Mesothelial cell of epicardium (in vitro differentiated cells): ENCODE measurements at places on chromosomes 4 and X. TPM values are rescaled to one million over a fixed set of nuclear protein-coding genes. Genes with fewer than 3 reads are reported as not detected.
A peak's percentile ranks its signal among the peaks of the same experiment; 100 is the strongest.

GRCh38 chrX:149987613-149988012 lies 49.3 kb upstream of the EOLA2 start:
- DNase-seq = no peak

DNA sequence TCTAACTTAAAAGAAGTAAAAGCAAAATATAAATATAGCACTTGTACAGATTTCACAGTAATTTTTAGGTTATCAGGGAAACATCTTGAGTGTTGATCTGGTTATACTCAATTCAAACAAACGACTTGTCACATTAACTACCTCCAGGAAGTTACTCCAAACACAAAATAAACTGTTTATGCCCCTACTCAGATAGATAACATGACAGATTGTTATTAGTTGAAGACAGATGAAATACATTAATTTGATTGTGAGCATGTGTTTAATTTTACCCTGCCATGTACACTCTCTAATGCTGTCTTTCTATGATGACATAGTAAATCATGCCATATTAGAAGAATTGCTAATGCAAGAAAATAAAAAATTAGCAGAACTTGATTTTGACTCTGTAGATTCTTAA lies 88.0 kb downstream of the RAB28 start:
- DNase-seq = no peak

PHOX2B gene
- total RNA-seq = not detected in 3 replicates

DNA sequence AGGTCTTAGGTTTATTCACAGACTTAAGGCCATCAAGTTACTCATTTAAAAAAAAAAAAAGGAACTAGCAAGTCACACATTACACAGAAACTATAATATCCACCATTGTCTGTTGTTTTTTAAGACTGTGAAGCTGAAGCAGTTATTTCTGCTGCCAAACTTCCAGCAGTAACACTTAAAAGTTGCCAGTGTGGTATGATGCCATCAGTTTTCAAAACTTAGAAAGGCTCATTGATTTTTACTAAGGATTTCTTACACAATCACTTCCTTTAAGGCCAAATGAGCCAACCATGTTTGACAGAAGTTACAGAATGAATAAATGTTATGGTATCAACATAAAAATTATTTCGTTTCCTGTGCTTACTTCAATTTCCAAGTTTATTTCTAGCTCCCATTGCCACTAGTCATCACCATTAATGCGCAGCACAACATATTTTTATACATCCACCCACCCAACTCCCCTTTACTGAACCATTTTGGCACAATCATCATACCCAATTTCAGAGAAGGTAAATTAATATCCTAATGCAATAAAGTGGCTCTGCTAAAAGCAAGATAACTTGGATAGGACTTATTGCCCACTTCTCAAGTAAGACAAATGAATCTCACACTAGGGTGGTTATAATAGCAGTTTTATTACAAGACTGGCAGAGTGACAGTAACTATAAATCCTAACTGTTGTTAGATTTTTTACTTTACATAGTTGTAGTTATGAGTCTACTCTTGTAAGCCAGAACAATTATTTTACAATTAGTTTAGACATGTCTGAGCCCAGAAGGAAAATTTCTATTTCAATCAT lies 13.1 kb downstream of the PDGFC start:
- no peak for DNase-seq

CYBB gene
- total RNA-seq = 0.05 to 0.38 TPM (median 0.07 TPM) in 3 replicates

DNA sequence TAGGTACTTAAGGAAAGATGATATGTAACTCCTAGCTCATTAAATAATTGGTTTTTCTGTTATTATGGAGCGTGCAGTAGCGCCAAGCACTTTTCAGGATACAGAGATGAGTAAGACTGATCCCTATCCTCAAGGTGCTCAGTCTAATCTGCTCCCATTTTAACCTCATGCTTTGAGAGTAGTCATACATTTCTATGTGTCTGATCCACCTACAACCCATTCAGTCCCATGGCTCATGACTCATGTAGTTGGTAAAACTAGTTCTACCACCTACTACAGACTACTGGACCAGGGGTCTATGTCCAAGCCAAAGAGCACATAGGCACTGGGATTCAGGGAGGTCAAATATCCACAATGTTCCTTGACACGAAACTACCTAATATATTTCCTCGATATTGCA lies 60.8 kb downstream of the TMEM154 start:
- DNase-seq = no peak

- no peak for DNase-seq
Observed at GRCh38 chr4:81445196-81445595, 26.5 kb downstream of the RASGEF1B start.

TMSB15A gene
- total RNA-seq = 20.7 to 21.8 TPM (median 20.8 TPM) in 3 replicates

- DNase-seq = no peak
Observed at GRCh38 chrX:20459410-20460350, 193.0 kb upstream of the RPS6KA3 start.

TMEM47 gene
- 11.1 to 11.8 TPM (median 11.8 TPM) in 3 replicates for total RNA-seq

CTSO gene
- 7.6 TPM in 3 replicates for total RNA-seq

HDX gene
- 12.6 to 13.1 TPM (median 12.9 TPM) in 3 replicates for total RNA-seq

- no peak for DNase-seq
Observed at GRCh38 chr4:40258627-40259026, 61.8 kb downstream of the RHOH start.

- DNase-seq = no peak
Observed at GRCh38 chr4:169205075-169205743, 65.5 kb downstream of the SH3RF1 start.

- no peak for DNase-seq
Observed at GRCh38 chr4:9989918-9990635, 31.2 kb downstream of the SLC2A9 start.

SLC10A7 gene
- total RNA-seq = 13.3 to 15.9 TPM (median 15.5 TPM) in 3 replicates

CYTL1 gene
- 13.9 to 18.0 TPM (median 16.9 TPM) in 3 replicates for total RNA-seq

DNASE1L1 gene
- 18.5 to 19.4 TPM (median 18.6 TPM) in 3 replicates for total RNA-seq

DNA sequence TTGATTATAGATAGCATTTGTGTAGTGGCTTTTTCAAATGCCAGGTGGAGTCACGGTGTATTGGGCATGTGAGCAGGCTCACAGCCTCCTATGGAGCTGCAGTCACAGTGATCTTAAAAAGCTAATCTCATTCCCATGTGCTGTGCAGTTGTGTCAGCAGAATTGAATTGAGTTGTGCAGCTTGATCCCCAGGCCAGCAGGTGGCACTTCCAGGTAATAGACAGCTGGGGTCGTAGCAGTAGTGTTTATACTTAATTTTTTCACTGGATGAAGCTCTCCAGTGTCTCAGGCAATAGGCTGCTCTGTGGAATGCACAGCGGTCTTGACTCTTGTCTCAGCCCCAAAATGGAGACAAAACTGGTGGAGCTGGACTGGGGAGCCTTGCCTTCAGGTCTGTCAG lies 1028.1 kb downstream of the SH3BGRL start:
- DNase-seq = no peak

GRCh38 chr4:87088186-87088585 lies 132.2 kb downstream of the KLHL8 start:
- DNase-seq = no peak

GRCh38 chrX:46236411-46236810 lies 308.8 kb downstream of the ZNF674 start:
- DNase-seq = no peak

DNA sequence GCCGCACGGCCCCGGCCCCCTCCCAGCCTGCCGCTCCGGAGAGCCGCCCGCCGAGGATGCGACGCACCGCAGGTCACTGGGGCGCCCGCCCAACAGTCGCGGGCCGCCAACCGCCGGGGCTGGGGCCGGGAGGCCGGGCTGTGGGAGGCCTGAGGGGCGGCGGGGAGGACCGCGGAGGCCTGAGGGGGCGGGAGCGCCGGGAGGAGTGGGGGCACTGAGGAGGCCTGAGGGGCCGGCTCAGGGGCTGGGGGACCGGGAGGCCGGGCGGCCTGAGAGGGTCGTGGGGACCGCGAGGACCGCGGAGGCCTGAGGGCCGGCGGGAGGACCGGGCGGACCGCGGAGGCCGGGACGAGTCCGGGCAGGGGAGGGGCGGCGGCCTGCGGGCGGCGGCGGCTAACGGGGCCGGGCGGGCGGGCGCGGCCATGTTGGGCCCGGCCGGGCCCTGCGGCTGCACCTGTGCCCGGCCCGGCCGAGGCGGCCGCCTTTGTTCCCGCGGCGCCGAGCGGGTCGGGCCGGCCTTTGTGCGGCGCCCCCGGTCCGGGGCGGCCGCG lies 353 bp downstream of the NSD2 start:
- DNase-seq = peak; percentile 63

GRCh38 chrX:47991263-47992094 lies 12.3 kb downstream of the ZNF182 start:
- DNase-seq = no peak

VSIG4 gene
- not detected in 3 replicates for total RNA-seq

SLC16A2 gene
- total RNA-seq = 14.8 to 15.2 TPM (median 15.0 TPM) in 3 replicates

DNA sequence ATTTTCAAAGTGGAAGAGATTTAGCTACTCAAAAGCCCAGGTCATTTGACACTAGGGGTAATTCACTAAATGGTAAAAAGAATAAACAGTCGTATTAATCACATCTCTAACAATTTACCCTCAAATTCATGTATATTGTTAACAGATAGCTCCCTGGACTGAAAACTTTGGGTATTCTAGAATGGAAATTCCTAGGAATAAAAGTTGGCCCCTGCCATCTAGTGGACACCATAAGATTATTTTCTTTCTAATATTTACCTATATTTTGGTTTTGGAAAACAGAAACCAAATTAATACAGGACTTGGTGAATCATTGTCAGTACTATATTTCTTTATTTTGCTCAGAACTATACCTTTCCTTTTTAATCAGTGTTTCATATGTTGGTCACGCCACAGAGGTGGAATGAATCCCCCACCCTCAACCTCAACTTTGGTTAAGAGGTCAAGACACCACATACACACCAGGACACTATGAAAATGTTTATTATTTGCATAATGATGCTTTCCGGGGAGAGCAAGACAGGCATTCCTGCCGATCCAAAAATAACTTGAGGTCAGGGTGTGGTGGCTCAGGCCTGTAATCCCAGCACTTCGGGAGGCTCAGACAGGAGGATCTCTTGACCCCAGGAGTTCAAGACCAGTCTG lies 96.2 kb upstream of the APOOL start:
- DNase-seq = no peak

CTAG1B gene
- total RNA-seq = not detected in 3 replicates

GRCh38 chr4:174522183-174523024 lies at the start of gene HPGD:
Gene HPGD, minus strand, starts transcription at chr4:174522488. Its CDS starts 37 bp downstream, at chr4:174522451.
- peak; percentile 66 for DNase-seq

GABRB1 gene
- total RNA-seq = not detected in 3 replicates

NSUN7 gene
- 21.8 to 24.4 TPM (median 22.4 TPM) in 3 replicates for total RNA-seq

GRCh38 chr4:87838890-87839591 lies 6.3 kb downstream of the MEPE start:
- DNase-seq = no peak

AIFM1 gene
- 31.3 to 34.6 TPM (median 32.1 TPM) in 3 replicates for total RNA-seq

DNA sequence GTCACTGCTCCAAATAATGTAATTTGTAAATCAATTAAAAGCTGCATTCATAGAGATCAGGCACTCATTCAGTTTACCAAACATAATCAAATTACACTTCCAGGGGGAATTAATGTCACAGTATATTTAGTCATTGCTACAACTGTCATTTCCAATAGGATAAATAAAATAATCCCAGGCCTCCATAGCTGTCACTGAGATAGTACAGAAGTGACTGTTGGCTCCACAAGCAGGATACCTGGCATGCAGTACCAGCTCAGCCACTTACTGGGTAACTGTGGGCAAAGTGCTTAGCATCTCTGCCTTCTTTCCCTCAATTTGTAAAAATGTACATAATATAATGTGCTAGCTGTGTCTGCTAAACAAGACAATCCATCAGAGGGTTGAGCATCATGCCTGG lies 128.1 kb downstream of the CAMK2D start:
- DNase-seq = no peak

RHOXF2B gene
- not detected in 3 replicates for total RNA-seq

DNA sequence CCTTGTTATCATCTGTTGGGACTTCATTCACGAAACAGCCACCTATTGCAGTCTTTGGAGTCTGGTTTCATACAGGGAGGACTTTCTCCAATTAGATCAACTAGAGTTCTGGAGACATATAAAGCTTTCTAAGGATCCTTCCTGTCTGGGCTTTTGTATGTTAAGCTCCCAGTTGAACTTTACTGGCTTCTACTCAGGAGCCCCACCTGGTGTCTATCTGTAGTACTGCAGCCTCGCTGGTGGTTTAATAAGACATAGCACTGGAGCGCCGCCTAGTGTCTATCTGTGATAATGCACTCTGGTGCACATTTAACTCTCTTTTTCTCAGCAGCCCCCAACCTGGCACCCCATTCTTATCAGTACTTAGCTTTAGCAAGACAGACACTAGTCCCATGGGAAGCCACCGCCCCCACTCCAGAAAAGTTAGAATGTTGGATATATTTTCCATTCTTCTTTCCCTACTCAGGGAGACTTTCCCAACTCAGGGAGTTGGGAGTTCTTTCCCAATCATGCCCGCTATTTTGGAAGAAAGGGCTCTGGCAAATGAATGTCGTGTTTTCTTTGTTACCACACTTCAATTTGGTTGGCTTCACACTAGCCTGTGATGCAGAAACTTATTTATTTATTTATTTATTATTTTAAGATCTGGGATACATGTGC lies 36.9 kb upstream of the SYTL4 start:
- DNase-seq = peak; percentile 48

P2RY10 gene
- not detected in 3 replicates for total RNA-seq

CXCL3 gene
- 2.1 to 2.8 TPM (median 2.3 TPM) in 3 replicates for total RNA-seq

DNA sequence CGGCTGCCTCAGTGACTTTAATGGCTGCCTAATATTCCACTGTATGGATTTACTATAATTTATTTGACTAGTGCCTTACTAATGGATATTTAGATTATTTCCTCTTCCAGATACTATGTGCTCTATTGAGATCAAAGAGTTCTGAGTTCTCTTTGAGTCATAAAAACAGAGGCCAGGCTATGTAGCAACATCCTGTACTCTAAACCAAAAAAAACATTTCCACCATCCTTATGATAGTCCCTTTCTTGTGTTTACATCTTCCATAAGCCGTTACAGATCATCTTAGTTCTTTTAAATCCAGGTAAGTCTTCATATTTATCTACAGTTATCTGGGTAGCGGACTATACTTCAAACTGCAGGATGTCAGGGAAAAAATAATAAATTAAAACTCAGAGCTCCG lies 56.6 kb upstream of the TMEM184C start:
- DNase-seq = no peak

- DNase-seq = no peak
Observed at GRCh38 chrX:989959-990510, 222.4 kb downstream of the CRLF2 start.

RAB33B gene
- 9.2 to 10.4 TPM (median 9.8 TPM) in 3 replicates for total RNA-seq

NPNT gene
- 53.8 to 68.6 TPM (median 53.9 TPM) in 3 replicates for total RNA-seq

KIF4A gene
- 12.2 to 13.1 TPM (median 12.7 TPM) in 3 replicates for total RNA-seq

- DNase-seq = no peak
Observed at GRCh38 chr4:117796677-117797076, 237.6 kb upstream of the NDST3 start.

FRG2 gene
- total RNA-seq = not detected in 3 replicates

DNA sequence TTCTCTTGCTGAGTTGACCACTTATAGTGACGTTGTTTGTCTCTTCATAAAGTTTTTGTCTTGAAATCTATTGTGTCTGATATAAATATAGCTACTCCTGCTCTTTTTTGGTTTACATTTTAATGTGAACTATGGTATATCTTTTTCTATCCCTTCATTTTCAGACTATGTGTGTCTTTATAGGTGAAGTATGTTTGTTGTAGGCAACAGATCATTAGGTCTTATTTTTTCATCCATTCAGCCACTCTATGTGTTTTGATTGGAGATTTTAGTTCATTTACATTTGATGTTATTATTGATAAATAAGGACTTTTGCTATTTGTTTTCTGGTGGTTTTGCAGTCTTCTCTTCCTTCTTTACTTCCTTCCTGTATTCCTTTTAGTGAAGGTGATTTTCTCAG lies 44.0 kb upstream of the SLC16A2 start:
- DNase-seq = no peak

- no peak for DNase-seq
Observed at GRCh38 chrX:21932292-21933002, 8.1 kb upstream of the SMS start.
